ENCODE measurements at places on chromosomes 3 and 15.

DNA sequence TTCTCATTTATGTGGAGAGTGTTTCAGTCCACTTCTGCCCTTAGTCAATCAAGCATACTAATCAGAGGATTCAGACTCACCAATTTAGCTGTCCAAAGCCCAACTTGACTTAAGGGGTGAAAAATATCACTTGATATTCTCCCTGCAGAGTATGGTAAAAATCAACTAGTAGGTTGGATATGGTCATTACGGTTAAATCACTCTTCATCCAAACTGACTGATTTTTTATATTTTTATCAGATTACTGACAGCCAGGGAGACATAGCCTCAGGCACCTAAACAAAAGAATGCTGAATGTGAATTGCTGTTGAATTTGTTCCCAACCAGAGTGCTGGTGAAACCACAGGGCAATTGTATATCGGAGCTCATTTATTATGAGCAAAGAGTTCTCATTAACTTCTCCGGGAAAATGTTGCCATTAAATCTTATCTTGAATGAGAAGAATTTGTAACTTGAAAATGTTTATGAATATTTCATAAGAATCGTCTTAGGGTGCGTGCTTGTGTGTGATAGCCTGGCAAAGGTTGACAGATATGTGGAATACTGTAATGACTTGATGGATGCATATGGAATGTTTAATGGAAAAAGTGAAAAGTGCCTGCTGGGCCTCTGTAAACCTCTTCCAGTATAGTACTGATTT is 411.2 kb downstream of the NAALADL2 start:
- DNase-seq, result no peak
- H3K27ac ChIP-seq, result no peak overlapping the region
- H3K27me3 ChIP-seq, result no peaks in the 10 kb centered on the region
- H3K4me3 ChIP-seq, result no peak overlapping the region
- H3K36me3 ChIP-seq, result no peaks in the 10 kb centered on the region
- H3K4me1 ChIP-seq, result no peaks in the 10 kb centered on the region

DNA sequence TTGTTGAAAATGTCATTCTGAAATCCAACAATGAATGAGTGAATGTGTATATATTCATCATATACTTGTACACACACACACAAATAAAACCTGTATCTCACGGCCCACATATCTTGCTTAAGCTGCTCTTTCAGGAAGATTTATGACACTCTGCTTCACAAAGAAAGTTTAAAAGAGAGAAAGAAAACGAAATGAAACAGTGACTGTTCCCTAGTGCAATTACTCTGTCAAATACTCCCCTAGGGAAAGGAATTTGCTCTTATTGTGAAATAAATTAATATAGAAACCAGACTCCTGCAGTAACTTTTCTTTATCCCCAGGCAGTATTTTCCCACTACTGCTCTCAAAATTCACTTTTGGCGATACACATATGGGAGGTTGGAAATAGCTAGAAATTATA is 329.1 kb downstream of the VPS13C start:
- no peaks in the 10 kb centered on the region for H3K27me3 ChIP-seq
- DNase-seq, result no peak
- H3K27ac ChIP-seq, result no peak overlapping the region
- H3K4me1 ChIP-seq, result no peaks in the 10 kb centered on the region
- H3K4me3 ChIP-seq, result no peak overlapping the region
- H3K36me3 ChIP-seq, result no peaks in the 10 kb centered on the region

DNA sequence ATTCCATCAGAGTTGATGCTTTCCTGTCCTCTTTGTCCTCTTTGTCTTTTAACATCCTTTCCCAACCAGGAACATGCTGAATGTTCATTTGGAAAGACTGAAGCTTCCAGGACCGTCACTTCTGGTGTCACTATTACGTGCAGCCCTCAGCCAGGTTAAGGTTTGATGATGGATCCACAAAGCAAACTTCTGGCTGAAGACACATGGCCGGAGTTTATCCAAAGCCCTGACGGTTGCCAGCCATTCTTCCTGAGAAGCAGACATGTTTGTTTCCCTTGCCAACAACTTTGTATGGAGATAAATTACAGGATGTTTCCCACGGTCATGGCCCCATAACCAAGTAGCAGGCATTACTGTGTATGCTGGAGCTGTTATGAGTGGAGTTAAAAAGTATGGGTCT is 236.9 kb downstream of the THSD4 start:
- no peaks in the 10 kb centered on the region for H3K4me1 ChIP-seq
- H3K27me3 ChIP-seq, result peaks cover 24% of the 10 kb centered on the region
- H3K36me3 ChIP-seq, result no peaks in the 10 kb centered on the region
- H3K4me3 ChIP-seq, result no peak overlapping the region

- H3K36me3 ChIP-seq, result peaks cover 2% of the 10 kb centered on the region
- peaks cover 39% of the 10 kb centered on the region for H3K27me3 ChIP-seq
- H3K4me1 ChIP-seq, result peaks cover 20% of the 10 kb centered on the region
Measured at GRCh38 chr3:112084980-112085705, 1.0 kb upstream of the C3orf52 start.

GRCh38 chr3:15804553-15805095 is 6.8 kb upstream of the ANKRD28 start:
- peaks cover 19% of the 10 kb centered on the region for H3K36me3 ChIP-seq
- H3K4me1 ChIP-seq, result peaks cover 28% of the 10 kb centered on the region
- no peak overlapping the region for H3K4me3 ChIP-seq
- DNase-seq, result no peak

- no peak for DNase-seq
- no peaks in the 10 kb centered on the region for H3K36me3 ChIP-seq
- no peak overlapping the region for H3K27ac ChIP-seq
- H3K4me1 ChIP-seq, result no peaks in the 10 kb centered on the region
- H3K27me3 ChIP-seq, result no peaks in the 10 kb centered on the region
Measured at GRCh38 chr3:2247831-2248230, 149.2 kb downstream of the CNTN4 start.

DNA sequence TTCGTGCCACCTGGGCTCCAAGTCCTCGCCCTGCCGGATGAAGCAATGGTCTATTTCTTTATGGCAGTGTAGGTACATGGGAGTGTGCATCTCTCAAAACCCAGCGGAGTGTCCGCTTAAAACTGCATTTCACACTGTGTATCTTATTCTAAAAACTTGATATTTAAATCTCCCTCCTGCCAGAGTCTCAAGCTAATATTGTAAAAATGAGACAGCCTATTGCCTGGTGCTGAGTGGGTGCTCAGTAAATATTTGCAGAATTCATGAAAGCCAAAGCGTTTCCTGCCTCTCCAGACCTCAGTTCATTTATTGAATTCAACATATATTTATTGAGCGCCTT is 330 bp upstream of the TBC1D2B start:
- peak overlapping the region; percentile 86 for H3K4me3 ChIP-seq
- peaks cover 4% of the 10 kb centered on the region for H3K36me3 ChIP-seq
- peak overlapping the region; percentile 71 for H3K27ac ChIP-seq
- no peaks in the 10 kb centered on the region for H3K27me3 ChIP-seq
- no peak for DNase-seq
- H3K4me1 ChIP-seq, result peaks cover 39% of the 10 kb centered on the region

DNA sequence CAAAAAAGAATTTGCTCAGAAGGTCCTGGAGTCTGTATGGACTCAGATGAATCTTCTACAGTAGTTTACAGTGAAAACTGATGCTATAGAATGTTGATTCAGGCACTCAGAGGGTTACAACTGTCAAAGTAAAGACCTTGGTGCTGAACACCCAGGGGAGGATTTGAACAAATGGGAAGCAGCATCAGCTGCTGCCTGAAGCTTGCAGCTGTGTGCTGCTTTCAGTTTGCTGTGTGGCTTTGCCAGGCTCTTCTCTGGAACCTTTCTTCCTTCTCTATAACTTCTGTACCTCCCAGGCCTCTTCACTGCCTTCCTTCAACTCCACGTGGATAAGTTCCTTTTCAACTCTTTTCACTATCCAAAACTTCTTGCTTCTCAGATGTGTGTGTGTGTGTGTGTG is 214.2 kb downstream of the GRM7 start:
- DNase-seq, result no peak
- H3K27me3 ChIP-seq, result no peaks in the 10 kb centered on the region
- H3K4me1 ChIP-seq, result no peaks in the 10 kb centered on the region
- H3K36me3 ChIP-seq, result no peaks in the 10 kb centered on the region

DNA sequence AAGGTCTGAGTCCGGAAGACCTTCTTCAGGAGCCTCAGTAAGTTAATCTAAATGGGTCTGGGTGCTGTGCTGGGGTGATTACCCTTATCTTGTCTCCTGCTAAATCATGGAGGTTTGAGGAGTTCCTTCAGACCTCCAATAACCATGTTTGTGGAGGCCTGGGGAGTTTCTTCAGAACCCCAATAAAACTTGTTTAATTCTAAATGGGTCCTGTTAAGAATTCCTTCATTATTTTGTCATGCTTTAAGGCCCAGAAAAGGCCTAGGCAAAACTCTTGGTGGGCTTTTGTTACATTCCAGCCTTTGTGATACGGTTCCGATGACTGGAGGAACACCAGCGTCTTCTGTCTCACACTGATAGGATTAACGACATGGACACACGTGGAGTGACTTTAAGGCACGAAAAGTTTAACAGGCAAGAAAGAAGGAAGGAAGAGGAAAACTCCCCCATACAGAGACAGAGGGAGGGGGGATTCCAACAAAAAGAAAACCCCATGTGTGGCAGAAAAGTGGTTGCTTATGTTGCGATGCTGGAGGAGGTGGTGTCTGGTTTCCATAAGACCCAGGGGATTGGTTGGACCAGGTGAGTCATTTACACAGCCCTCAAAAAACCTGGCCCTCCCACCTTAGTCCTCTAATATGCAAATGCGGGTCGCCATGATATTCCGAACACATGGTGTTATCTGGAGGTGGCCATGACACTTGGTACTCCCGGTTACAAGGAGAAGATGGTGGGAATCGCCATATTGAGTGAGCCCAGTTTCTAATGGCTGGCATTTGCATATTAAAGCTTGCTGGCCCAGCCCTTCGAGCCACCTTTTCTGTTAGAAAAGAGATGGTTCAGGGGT is 72.6 kb upstream of the MFGE8 start:
- peaks cover 8% of the 10 kb centered on the region for H3K4me1 ChIP-seq
- H3K36me3 ChIP-seq, result no peaks in the 10 kb centered on the region
- DNase-seq, result no peak
- H3K27me3 ChIP-seq, result peaks cover 20% of the 10 kb centered on the region
- H3K27ac ChIP-seq, result no peak overlapping the region

DNA sequence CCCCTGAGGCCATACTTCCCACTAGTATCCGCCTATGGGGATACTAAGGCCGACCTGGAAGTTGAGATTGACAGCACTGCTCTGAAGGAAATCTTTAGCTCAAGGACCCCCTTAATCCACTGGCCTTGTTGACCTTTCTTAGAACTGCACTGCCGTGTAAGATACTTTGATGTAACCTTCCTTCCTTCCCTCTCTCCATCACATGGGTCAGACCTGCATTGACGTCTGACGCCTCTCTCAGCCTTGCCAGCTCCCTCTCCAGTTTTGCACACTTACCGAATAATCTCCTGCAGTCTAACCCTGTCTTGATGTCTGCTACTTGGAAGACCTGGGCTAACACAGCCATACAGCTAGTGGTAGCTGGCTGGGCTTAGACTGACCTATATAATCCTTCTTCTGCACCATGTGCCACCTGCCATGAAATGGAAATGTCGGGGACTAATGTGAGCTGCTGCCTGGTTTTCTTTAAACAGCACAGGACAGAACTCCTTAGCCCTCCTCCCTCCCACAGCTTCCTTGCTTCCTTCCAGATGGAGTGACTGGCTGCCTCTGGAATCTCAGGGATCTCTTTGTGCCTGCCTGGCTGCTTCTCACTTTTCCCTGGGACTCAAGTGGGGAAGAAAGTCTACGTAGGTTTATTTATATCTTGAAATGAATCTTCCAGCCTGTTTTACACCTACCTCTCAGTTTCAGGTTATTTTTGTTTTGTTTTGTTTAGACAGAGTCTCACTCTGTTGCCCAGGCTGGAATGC is 39.2 kb upstream of the HERC1 start:
- DNase-seq, result no peak
- H3K4me3 ChIP-seq, result no peak overlapping the region
- peaks cover 70% of the 10 kb centered on the region for H3K4me1 ChIP-seq
- H3K27ac ChIP-seq, result peak overlapping the region; percentile 21
- no peaks in the 10 kb centered on the region for H3K27me3 ChIP-seq

- H3K27me3 ChIP-seq, result peaks cover 20% of the 10 kb centered on the region
- no peak overlapping the region for H3K27ac ChIP-seq
- no peak overlapping the region for H3K4me3 ChIP-seq
- DNase-seq, result no peak
Measured at GRCh38 chr3:39460677-39461076, 6.8 kb upstream of the MOBP start.
